ENCODE measurements at places on chromosomes 11 and 22.

DNA sequence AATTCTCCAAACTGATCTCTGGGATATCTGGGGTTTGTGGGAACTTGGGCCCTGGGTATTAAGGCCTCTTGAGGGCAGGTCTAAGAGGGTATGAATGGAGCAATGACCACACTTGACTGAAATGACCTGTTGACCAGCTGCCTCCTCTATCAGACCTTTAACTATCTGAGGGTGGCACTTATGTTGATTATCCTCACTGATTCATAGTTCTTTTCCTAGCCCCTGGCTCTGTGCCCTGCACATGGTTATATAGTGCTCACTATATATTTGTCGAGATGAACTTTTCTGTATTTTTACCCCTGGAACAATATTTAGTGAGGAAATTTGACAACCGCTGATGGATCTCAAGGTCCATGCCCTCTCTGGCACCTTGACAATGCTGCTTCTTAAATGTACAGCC, 305.5 kb upstream of the PLET1 start:
- DNase-seq, result no peak

- DNase-seq, result no peak
Measured at GRCh38 chr22:46914916-46915894, 152.8 kb downstream of the TBC1D22A start.

GRCh38 chr11:114340311-114341131, 44.3 kb downstream of the NNMT start:
- no peak for DNase-seq

GRCh38 chr11:114262681-114263512, 33.3 kb upstream of the NNMT start:
- no peak for DNase-seq

DNA sequence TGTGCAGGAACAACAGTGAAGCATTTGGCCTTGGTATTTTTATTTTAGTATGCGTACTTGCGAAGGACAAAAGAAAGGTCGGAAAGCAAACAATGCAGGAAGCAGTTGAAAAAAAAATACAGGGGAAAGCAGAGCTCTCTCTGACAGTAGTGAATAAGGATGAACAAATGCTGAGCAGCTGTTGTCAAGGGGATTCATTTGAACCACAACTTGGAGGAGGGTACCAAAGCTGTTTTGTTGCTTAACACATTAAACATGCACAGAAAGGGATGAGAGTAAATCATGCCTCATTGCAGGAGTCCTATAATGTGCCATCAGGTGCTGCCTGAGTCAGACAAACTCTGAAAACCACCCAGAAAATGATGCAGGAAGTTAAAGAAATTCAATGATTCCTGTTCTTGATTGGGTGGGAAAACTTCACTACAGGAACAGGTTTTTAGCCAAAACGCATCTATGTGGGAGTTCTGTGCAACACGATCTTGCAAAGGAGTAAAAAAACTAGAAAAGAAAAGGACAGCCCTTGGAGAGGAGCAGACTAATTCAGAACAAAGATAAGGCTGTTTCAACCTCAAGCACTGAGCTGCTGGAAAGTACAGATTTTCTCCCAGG, 2113.5 kb downstream of the LRRC4C start:
- DNase-seq, result no peak

DNA sequence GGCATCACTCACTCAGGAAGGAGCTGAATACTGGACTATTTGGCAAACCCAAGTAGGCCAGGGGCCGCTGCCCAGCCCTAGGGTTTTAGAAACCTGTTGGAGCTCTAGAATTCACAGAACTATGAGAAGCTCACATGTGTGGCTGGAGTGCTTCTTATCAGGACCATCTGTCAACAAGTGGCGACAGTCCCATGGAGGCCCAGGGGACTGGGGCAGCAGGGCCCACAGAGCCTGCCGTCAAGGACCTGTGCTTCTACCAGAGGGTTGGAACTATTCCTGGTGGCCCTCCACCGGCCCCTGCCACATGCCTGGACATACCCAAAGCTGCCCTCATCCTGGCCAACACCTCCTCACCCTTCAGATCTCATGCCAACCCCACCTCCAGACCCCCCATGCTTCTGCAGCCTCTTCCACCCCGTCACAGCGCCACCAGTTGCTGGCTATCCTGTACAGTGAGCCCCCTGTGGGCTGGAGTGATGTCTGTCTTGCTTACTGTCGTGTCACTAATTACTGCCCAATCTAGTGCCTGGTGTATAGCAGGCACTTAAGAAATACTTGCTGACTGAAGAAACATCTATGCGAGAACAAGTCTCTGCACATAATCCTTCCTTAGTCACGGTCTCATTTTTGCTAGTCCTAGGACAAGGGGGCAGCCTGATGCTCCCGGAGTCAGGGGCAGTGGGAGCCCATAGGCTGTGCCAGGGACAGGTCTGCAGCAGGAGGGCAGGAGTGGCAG, 27.2 kb upstream of the RASL10A start:
- DNase-seq, result no peak

DNA sequence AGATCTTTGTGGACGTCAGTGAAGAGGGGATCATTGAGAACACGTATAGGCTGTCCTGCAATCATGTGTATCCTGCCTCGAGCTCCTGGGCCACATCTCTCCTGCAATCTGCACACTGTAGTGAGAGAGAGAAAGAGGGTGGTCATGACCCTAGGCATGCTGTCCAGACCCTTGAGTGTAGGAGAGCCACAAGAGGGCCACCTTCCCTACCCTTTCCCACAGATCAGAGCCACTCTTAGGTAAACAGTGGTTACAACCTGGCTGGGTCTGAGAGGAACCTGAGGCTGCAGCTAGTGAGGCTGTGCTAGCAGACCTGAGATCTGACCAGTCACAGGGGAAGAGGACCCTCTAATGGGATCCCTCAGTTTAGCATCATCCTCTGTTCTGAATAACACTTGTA, 3.9 kb upstream of the IL18BP start:
- DNase-seq, result no peak

DNA sequence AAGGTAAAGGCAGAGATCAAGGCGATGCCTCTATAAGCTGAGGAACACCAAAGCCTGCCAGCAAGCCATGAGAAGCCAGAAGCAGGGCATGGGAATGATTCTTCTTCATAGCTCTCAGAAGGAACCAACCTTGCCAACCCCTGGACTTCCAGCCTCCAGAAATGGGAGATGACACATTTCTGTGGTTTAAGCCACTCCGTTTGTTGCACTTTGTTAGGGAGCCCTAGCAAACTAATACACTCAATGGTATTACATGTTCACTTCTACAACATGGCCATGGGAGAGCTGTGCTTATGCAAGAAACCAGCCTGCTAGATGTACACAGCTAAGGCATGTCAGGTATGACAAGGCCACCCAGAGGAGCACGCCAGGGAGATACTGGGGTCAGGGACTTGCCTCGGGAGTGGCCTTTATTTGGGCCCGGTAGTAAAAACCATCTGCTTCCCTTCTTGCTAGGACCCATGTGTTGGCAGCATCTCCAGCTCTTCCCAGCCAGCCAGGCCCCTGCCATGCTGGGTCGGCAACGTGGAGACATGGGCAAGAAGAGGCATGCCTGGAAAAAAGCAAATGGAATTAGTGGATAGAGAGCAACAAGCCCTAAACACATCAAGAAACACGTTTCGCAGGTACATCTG, 3.6 kb downstream of the C11orf16 start:
- no peak for DNase-seq

DNA sequence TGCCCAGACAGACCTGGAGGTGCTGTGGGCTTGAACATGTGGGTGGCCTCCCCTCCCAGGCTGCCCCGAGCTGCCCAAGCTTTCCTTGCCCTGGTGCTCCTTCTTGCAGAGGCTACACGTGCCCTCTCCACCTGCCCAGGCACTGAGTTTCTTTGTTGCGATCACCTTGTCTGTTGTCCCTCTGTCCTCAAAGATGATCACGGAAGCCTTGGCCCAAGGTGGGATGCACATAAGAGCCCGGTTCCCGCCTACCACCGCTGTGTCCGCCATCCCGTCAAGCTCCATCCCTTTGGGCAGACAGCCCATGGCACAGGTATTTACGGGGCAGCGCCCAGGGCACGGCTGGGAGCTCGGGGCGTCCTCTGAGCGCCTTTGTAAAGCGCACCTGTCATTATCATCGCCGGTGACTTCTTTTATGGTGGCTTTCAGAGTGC, 67.5 kb downstream of the MED15 start:
- DNase-seq, result no peak

- DNase-seq, result no peak
Measured at GRCh38 chr11:728901-729491, 18.3 kb upstream of the TALDO1 start.

DNA sequence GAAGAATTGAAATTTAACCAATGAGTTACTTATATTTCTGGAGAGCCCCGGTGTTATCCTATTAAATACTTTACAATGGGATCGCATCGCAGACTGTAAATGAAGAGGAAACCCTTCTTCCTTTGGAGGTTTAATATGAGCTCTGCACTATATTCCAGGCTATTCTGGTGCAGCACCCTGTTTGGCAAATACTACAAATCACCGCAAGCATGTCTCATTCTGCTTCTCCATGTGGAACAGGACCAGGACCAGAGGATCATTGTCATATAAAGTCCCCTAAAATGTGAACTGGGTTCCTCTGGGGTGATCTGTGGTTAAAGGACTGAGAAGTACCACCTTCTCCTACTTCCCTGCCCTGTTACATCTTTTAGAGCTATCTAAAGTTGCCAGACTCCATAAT, 703.7 kb downstream of the DLG2 start:
- DNase-seq, result no peak

- DNase-seq, result no peak
Measured at GRCh38 chr11:111793863-111794262, 27.7 kb upstream of the PPP2R1B start.

DNA sequence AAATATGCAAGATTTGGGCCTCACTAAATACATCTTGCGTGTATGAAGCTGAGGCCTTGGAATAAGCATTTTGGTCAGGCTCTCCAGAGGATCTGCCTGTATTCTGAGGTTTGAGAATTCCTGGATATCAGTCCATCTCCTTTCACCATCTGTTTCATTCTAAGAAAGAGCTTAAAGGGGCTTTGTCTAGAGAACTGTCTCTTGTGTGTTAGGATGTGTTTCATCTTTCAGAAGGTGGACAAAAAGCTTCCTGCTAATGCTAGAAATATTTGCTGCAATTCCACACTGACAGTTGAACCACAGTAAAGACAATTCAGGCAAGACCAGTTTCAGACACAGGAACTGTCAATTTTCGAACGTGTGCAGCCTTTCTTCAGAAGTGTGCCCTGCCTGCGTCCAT, 185.4 kb downstream of the DBX1 start:
- no peak for DNase-seq
